D341Med (cell line): ENCODE measurements at places on chromosomes 11 and 22.

- peak; percentile 72 for DNase-seq
Observed at GRCh38 chr11:102733232-102733875, 8.6 kb upstream of the MMP8 start.

- DNase-seq, result no peak
Observed at GRCh38 chr11:40281052-40281580, 1178.3 kb downstream of the LRRC4C start.

GRCh38 chr11:1419811-1420210 lies 30.1 kb downstream of the BRSK2 start:
- no peak for DNase-seq

DNA sequence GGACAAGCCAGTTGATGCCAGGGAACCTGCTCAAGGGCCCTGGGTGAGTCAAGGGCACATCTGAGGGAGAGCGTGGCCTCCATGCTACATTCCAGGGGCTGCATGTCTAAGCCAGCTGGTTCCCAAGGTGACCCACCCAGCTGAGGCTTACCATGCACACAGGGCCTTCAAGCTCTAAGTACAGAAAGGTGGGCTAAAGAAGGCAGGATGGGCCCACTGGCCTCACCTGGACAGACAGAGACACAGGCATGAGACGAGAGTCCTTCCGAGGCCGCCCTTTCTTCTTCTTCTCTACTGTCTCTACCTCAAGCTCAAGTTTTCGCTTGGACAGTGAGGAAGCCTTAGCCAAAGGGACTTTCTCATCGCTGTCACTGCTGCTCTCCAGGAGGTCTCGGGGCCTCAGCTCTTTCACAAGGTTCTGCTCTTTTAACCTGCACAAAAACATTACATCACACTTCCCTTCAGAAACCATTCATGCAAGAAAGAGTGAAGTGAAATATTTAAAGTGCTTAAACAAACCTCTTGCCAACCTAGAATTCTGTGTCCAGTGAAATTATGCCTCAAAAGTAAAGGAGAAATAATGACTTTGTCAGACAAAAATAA lies 69.9 kb downstream of the HIRA start:
- peak; percentile 9 for DNase-seq

DNA sequence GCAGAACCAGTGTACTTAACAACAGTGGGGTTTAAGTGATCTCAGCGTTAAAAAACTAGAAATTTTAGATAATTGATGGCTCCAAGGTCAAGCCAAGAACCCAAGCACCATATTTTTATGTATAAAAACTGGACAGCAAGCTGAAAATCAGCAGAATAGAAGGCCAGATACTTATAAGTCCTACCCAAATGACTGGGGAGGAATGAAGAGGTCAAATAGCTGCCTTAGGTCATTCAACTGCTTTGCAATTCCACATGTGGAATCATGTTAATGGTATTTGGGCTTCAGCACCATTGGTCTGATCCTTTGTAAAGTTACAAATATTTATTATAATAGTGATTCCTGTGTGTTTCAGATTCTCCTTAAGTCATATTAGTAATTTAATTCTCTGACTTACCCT lies 108.4 kb downstream of the FAT3 start:
- no peak for DNase-seq

DNA sequence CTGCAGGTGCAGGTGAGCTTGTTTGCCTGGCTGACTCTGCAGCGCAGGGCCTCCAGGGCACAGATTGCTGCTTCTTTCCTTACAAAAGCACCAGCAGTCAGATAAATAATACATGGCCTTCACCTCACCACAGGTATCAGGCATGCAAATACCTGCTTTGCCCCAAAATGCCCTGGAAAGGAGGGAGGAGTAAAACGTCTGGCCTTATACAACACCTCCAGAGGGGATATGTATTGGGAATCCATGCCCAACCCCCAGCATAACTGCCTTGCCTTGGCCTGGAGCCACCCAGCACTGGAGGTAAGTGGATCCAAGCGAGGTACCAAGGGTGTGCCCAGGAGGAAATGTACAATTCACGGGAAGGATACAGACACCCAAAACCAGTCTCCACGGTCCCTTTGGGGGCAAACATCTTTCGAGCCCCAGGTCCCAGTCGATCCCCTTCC lies 860 bp downstream of the TMEM184B start:
- DNase-seq, result no peak

- DNase-seq, result no peak
Observed at GRCh38 chr11:15883455-15883920, 472.9 kb downstream of the SOX6 start.

DNA sequence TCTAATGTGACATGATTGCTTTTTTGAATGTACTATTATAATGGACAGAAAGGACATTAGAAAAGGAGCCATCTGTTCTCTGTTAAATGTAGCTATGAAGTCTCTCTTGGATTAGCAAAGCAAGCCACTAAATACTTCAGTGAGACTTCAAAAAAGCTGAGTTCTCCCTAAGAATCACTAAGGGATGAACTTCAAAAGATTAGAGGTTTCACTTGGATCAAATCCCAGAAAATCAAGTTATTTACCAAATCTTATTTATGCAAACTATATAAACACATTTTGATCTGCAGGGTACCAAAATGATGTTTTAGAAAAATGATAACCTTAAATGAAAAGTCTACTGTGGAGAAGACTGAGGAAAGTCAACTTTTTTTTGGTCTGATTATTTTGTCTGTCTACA lies 82.1 kb upstream of the MTMR2 start:
- no peak for DNase-seq

DNA sequence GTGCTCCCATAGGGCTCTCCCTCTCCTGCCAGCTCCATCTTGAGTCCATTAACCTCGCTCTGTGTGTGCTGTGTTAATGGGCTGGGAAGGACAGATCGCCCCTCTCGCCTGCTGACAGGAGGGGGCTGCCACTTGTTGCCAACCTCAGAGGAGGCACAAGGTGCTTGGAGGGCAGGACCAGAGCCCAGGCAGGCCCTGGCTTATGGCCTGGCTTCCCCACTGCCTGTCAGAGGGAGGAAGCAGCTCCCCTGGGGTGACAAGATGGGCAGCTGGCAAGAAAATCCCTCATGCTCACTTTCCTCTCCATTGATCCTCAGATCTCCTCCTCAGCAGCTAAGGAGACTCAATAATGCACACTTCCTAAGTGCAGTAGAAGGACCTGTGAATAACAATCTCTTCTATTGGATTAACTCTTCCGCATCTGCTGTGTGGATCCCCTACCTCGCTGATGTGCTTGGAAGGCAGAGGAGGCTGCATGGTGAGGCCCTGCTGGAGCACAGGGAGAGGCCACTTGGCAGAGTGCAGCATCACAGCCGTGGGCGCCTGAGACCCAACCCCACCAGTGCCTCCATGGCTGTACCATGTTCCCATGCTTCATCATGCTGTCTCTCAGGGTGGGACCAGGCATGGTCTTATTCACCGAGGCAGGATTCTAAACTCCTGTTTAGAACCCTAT lies 70.3 kb downstream of the TRIM29 start:
- DNase-seq, result no peak

DNA sequence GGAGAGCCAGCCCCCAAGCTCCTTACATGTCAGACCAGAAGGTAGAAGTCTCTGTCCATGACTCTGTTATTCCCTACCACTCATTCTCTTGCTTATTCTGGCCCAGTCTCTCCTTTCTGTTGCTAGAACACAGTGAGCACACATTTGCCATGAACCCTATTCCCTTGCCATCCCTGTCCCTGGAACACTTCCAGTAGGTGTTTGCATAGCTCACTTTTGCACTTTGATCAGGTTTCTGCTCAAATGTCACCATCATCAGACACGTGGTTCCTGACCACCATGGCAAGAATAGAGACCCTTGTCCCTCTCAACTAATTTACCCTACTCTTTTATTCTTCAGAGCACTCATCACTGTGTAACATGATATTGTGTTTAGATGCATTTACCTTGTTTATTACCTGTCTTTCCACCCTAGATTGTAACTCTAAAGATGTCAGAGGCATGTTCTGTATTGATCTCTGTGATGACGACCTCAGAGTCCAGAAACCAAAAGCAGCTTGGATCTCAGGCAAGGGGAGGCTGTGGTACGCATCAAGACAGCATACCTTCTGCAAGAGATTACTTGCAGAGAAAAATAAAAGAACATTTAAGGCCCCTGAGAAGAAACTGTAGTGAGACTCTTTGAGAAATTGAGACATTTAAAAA lies 606.4 kb downstream of the OPCML start:
- DNase-seq, result no peak

- DNase-seq, result peak; percentile 14
Observed at GRCh38 chr11:17600316-17601255, 53.5 kb downstream of the OTOG start.

DNA sequence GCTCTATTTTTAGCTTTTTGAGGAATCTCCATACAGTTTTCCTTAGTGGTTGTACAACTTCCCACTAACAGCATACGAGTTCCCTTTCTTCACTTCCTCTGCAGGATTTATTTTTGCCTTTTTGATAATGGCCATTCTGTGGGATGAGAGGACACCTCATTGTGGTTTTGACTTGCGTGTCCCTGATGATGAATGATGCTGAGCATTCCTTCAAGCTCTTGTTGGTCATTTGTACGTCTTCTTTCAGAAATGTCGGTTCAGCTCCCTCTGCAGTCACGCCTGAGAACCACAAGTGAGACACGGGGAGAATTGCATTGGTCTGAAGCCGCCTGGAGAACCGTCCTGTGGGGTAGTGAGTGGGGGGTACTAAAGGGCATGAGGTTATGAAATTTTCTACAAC lies 2.0 kb upstream of the KRTAP5-10 start:
- DNase-seq, result no peak

DNA sequence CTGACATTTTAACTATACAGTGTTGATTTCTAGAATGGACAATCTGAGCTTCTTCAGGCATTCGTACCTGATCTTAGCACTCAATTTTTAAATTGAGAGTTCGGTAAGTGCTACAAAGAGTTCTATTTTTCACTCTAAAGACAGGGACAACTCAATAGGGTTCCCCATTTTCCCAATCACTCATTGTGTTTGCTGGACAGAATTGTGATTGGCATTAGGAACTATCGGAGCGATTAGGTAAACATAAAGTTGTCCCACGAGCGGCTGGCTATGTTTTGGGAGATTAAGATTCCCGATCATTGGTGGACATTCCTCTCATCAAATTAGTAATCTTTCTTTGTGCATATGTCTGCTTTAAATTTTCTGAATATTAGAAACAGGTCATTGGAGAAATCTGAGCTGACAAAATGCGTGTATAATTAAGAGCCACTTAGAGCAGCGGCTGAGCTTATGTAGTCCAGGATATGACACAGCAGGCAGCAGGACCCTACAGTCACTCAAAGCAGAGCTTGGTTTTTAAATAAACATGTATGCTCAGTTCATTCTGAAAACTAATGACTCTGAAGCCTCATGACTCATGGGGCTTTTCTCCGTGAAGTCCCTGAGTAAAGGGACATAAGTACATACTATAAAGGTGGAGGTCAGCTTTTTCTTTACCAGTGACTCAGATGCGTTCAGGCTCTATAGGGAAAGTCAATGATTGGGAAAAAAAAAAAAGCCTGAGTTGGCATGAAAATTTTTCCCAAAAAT lies 109.4 kb downstream of the GRIA4 start:
- no peak for DNase-seq

DNA sequence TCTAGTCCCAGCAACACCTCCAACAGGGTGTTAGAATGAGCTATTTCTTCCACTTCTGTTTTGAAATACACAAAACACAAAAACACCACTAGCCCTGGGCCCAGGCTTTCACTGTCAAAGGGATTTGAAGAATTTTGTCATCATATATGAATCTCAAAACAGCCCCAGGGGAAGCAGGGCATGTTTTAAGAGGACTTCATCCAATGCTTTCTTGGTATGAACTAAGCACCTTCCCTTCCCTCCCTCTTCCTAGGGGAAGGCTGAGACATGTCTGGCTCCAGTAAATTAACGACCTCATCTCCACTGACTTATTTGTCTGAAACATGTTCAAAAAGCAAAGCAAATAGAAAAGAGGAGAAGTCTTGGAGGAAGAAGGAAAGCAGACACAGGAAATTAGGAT lies 75.7 kb upstream of the INCENP start:
- no peak for DNase-seq

- no peak for DNase-seq
Observed at GRCh38 chr22:36790648-36791047, 14.7 kb upstream of the IFT27 start.

DNA sequence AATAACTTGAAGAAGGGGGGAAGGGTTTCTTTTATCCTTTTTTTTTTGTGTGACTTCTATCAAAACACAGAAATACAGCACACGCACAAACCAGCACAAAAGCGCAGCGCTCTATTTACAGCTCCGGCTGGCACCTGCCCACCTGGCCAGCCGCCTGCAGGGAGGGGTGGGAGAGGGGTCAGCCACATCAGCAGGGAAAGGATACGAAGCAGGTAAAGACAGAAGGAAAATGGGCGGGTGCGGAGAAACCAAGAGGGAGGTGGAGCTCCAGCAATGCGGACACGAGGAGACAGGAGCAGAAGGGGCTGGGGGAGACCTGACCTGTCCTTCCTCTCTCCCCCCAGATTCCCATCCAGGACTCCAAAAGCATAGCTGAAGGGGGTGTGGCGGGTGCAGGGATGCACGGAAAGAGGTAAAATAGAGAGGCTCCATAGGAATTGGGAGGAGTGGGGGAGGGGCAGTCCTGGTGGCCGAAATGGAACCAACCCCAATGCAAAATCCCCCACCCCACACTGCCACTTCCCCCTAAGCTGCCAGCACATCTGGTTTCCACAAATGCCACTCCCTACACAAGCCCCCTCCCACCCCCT lies 14.1 kb downstream of the CXCR5 start:
- no peak for DNase-seq

GRCh38 chr11:36631774-36632173 lies 33.7 kb upstream of the RAG2 start:
- no peak for DNase-seq

DNA sequence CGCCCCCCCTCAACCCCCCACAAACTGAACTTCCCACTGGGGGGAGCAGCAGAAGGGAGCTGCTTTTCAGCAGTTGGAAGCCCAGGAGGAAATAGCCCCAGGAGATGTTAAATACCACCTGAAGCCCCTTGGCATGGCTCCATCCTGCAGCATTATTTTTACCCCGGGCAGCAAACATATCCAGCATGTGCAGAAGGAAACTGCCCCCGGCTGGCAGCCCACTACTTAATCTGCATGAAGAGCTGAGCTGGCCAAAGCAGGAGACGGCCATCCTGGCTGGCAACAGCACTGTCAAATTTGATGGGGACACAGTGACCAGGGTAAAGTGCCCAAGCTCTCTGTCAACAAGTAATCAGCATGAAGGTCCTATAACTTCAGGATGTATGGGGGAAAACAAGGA lies 32.0 kb downstream of the BUD13 start:
- no peak for DNase-seq

- DNase-seq, result no peak
Observed at GRCh38 chr22:31659246-31659645, 2.8 kb downstream of the PISD start.

DNA sequence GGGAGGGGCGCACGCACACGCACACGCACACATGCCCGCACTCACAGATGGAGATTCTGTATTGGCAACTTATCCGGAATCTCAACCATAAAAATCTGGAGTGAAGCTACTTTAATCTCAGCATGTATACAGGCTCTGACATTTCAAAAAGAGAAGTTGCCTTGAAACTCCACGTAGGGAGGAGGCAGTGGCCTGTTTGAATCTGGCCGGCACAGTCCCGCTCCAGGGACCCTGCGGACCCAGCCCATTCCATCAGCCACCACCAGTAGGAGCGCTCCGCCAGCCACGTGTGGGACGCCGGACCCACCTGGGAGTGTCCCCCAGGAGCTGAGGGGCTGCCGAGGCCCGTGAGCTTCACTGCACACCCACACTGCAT lies 1.9 kb upstream of the SYT8 start:
- no peak for DNase-seq
